ENCODE measurements at places on chromosomes 5 and 9. TPM values are rescaled to one million over a fixed set of nuclear protein-coding genes. Genes with fewer than 3 reads are reported as not detected.
A peak's percentile ranks its signal among the peaks of the same experiment; 100 is the strongest.

GRCh38 chr9:107782789-107783188, 293.2 kb upstream of the KLF4 start:
- no peak for DNase-seq

KLHL3 gene
- total RNA-seq = 12.8 TPM

MAP1B gene
- 67.1 TPM for total RNA-seq

GRCh38 chr9:31799953-31800609, 584.4 kb upstream of the ACO1 start:
- DNase-seq = peak; percentile 50

- no peak for DNase-seq
These were observed 173.7 kb downstream of the CPLANE1 start for GRCh38 chr5:37075399-37075950.

- DNase-seq = no peak
These were observed 12.1 kb upstream of the UNC5A start for GRCh38 chr5:176798086-176798876.

DNA sequence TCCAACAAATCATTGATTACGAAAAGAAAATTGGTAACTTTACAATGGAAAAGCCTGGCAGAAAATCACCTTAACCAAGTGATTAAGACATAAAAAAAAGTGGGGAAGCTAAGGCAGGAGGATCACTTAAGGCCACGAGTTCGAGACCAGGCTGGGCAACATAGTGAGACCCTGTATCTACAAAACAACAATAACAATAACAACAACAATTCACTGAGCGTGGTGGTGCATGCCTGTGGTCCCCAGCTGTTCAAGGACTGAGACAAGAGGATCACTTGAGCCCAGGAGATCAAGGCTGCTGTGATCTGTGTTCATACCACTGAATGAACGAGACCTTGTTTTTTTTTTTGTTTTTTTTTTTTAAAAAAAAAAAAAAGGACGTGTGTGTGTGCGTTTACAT, 21.3 kb downstream of the PTBP3 start:
- no peak for DNase-seq

DNA sequence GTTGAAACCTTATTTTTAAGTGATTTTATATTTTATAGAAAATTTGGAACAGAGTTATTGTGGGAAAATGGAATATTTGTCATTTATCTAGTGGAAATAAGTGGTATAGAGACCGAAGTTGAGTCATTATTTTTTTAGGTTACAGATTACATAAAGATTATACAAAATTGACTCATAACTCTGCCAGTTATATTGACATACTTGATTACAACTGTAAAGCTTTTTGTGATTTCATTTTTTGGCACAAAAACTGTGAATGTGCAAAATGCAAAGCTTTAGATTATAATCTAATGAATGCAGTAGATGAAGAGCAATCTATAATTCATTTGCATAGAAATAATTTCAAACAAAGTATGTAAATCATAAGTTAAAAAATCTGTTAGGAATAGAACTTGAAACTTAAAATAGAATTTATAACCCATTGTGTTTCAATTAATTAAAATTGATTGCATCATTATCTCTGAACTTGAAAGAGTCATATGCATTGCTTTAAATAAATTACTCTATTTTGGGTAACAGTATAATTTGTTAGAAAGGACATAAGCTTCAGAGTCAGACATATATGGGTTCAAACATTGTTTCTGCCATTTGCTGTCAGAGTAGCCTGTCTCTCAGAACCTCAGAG, 280.4 kb downstream of the FER start:
- no peak for DNase-seq

SPTLC1 gene
- 73.5 TPM for total RNA-seq

- no peak for DNase-seq
These were observed 206.2 kb upstream of the CDH10 start for GRCh38 chr5:24850926-24851486.

- no peak for DNase-seq
These were observed 5.6 kb upstream of the STARD4 start for GRCh38 chr5:111517853-111518501.

GRCh38 chr5:69136293-69136692, 30.7 kb upstream of the CCNB1 start:
- no peak for DNase-seq

DNA sequence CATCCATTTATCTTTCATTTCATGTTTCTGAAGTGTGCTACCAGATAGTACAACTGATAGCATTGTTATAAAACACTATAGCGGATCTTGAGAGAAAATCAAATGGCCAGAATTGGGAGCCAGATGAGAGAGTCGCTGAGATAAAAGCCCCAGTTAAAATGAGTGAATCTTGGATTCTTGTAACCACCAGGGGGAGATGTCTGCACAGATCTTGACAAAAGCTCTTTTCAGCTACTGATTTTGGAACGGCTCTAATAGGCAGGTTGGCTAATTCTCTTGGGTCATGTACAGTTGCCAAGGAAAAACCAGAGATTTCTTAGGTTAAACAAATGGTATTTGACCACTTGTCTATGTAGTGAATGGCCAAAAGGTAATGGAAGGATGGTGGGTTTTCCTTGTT, 21.7 kb downstream of the F2RL2 start:
- DNase-seq = peak; percentile 31

MARCHF3 gene
- 17.7 TPM for total RNA-seq

HEMGN gene
- not detected for total RNA-seq

- DNase-seq = no peak
These were observed 43.6 kb upstream of the C5orf46 start for GRCh38 chr5:147949711-147950573.

CEP72 gene
- total RNA-seq = 26.7 TPM

FAM153A gene
- 1.2 TPM for total RNA-seq

OBP2A gene
- not detected for total RNA-seq

DNA sequence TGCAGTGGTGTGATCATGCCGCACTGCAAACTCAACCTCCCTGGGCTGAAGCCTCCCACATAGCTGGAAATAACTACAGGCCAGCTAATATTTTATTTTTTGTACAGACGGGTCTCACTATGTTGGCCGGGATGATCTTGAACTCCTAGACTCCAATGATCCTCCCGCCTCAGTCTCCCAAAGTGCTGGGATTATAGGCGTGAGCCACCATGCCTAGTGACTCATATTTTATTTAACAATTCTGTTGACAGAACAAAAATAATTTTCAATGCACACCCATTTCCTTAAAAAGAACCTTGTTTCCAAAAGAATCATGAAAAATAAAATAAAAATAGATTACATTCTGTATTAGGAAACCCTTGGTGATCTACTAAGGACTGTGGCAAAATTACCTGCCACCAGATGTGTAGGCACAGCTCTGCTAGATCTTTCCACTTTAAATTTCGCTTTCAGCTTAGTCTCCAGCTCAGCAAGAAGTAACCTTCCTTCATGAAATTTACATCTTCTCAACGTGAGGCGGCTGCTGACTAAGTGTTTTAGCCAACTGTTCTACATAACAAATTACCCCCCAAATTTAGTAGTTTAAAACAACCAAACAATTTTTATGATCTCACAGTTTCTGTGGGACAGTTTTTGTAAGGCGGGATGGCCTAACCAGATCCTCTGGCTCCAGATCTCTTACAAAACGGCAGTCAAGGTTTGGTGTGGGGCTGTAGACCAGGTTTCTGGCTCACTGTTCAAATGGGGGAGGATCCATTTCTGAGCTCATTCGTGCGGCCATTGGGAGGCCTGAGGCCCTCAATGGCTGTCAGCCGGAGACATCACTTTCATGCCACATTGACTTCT, 32.6 kb upstream of the GOLPH3 start:
- DNase-seq = no peak

STXBP1 gene
- 22.3 TPM for total RNA-seq

RNF183 gene
- total RNA-seq = not detected

CCDC171 gene
- total RNA-seq = 2.4 TPM

GRCh38 chr5:173472164-173472563, 143.9 kb upstream of the STC2 start:
- DNase-seq = no peak

- no peak for DNase-seq
These were observed 106.6 kb downstream of the SIL1 start for GRCh38 chr5:139091439-139092156.

GRCh38 chr5:14327624-14328023, 184.5 kb downstream of the TRIO start:
- DNase-seq = no peak

PCDHB6 gene
- total RNA-seq = not detected

DNA sequence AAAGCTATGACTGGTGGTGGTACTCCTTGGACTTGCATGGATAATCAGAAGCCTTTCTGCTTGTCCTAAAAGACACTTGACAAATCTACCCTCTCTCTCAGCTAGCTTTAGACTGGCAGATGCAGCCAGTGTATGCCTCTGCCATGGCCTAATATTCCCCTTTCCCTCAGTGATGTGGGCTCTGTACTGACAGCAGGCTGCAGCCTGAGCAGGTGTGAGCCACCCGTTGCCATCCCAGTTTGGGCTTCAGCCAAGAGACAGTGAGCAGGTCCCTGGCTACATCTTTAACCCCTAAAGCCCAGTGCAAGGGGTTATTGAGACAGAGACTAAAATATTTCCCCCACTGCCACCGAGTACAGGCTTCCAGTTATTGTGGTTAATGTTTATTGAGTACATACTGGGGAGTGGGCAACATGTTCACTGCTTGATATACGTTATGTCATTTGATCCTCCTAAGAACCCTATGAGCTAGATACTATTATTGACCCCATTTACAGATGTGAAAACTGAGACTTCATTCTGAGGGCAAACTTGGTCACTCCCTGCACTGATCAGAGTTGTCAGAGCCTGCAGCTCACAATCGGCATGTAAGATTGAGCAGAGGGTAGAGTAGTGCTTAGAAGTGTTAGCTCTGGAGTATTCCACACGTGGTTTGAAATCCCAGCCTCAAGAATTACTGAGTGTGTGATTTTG, 254.2 kb downstream of the ARHGAP26 start:
- no peak for DNase-seq

GRCh38 chr5:76406014-76406413, 2.9 kb downstream of the IQGAP2 start:
- no peak for DNase-seq

DNA sequence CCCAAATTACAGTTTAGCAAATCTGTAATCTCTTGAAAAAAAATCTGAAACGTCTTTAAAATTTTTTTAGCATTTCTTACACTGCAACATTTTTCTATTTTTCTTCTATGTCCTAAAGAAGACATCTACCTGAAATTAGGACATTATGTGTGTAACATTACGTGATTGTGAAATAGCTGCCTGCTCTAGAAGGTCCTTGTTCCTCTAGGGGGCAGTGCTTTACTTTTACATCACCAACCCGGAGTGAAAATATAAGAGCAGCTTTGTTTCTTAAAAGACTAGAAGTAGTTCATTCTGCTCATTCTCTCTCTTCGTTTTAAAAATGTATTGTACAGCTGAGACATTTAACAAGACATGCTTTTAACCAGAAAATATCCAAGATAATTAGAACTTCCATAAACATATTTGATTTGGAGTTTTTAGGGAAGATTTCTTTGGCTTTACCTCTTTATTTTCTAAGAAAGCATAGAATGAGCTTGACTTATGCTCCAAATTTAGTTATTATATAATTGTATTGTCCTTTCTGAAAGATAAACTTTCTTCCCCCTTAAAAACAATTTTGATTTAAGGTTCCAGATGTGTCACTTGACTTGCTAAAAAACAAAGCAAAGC, 48.1 kb upstream of the RIOK2 start:
- DNase-seq = peak; percentile 30

ISL1 gene
- 0.13 TPM for total RNA-seq

- no peak for DNase-seq
These were observed 5.0 kb downstream of the CMYA5 start for GRCh38 chr5:79694652-79695051.

All from H9 (cell line).